Left forelimb (tissue), 1 donor: ENCODE measurements at places on chromosomes 3 and 15.

DNA sequence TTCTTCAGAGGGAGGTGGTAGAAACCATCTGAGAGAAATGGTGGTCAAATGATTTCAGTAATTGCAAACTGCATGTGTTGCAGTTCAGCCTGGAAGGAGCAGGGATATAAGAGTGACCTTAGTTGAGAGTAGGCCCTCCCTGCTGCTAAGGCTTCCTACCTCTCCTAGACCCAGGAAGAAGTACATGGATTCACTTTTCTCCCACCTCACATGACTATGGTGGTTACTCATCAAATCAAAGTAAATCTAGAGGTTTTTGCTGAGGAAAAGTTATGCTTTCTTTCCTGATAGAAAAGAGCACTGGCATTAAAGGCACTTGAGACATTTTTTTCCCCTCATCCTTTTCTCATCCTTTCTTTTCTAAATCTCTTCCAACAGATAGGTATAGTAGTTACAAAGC is 43.2 kb upstream of the LEKR1 start:
- no peak for DNase-seq

- DNase-seq, result no peak
Measured at GRCh38 chr3:52787246-52787645, 7.3 kb upstream of the ITIH3 start.

DNA sequence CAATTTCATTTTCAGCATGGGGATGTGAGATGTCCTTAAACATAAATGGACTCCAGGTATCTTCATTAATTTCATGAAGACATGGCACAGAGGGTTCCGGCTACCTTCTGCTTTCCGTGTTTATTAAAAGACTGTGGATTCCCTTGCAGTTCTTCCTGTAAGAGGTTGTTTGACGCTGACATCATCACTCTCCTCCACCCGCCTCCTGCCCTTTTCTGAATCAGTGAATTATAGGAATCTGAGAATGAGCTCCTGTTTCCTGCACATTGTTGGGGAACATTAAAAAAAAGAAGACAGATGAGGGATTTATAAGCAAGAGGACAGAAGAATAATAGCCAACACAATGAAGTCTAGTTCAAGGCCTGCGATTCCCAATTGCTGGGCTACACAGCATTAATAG is 191.3 kb downstream of the LPP start:
- DNase-seq, result no peak

DNA sequence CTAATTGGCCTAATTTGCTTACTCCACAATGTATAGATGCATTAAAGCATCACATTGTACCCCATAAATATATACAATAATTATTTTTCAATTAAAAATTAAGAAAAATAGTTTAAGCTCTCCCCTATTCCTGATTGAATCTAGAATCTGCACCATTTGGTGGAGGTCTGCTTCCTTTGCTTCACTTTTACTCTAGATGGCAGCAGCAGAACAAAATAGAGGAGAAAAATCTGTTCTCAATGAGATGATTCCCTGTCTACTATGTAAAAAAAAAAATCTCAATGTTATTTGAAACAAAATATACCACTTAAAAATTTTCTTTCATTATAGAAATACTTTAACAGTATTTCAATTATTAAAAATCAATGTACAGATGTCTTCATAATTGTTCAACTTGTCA is 109.6 kb upstream of the FXR1 start:
- no peak for DNase-seq

DNA sequence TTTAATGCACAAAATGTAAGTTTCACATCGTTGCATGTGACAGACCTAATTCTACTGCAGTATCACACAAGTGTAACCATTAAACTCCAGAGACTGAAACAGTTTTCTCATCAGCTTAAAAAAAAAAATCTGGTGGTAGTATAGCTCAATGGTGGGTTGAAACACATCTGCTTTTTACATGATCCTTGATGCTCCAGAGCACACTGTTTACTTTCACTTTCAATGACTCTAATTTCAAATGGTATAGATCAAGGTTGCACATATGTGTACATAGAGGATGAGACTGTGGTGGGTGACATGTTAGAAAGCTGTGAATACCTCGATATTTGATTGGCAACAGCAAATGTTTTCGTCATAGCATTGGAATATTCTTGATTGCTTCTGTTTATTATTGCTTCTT is 22.4 kb downstream of the MCTP2 start:
- no peak for DNase-seq

DNA sequence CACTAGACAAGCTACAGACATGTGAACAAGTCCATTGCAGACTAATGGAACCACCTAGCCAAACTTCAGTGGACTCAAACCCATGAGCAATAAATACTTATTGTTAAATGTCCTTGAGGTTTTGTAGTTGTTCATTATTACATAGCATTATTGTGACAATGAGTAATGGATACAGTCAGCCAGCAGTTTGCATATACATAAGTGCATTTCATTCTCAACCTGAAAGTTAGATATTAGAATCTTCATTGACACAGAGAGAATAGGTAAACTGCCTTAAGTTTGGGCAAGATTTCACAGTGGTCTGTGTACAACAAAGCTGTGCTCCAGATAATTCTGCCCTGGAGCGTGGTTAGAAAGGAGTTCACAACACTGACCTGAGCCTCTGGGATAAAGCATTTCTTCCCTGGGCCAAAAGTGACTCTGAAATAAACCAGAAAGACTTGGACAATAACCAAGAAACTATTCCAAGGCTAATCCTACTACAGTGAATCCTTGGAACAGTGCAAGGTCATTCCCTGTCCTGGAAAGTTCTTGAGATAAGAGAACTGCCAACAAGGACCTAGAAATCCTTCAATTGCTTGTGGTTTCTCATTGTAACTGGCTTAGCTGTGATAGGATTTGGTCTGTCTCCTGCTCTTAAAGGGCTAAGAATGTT is 225.5 kb upstream of the STT3B start:
- no peak for DNase-seq

DNA sequence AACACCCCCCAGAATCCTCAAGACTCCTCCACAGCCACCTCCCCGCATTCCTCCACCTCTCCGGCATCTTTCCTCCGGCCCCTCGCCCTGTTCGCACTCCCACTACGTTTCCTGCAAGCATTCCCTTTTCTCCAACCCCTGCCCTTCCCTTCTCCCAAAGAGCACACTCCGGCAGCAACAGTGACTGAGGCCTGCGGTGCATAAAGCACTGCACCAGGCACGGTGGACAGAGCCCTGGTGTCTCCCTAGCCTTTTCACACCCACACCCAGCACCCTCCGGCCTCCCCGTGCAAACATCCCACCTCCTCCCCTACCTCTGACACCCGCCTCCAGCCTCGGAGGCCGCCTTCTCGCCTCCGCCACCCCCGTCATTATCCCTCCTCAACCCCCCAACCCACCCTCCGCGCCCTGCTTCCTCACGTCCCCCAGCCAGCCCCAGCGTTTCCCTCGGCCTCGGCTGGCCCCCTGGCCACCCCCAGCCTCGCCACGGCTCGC is 577 bp downstream of the ZNF148 start:
- DNase-seq, result no peak

- no peak for DNase-seq
Measured at GRCh38 chr3:118802325-118803095, 232.1 kb downstream of the IGSF11 start.

DNA sequence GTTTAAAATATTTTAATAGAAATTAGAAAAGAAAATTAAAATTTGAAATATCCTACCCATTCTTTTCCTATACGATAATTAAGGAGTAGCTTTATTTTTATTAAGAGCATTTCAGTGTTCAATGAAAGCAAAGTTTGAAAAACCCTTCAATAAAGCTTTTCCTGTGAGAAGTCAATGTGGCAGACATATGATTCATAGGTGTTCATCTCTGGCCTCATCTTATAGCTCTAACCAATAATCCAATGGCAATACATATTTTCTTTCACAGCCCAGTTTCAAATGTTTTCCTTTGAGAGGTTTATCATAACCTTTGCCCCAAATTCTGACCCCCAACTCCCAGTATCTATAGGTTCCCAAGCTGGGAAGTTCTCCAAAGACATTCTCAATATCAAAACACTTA is 8.3 kb downstream of the KPNA1 start:
- no peak for DNase-seq

DNA sequence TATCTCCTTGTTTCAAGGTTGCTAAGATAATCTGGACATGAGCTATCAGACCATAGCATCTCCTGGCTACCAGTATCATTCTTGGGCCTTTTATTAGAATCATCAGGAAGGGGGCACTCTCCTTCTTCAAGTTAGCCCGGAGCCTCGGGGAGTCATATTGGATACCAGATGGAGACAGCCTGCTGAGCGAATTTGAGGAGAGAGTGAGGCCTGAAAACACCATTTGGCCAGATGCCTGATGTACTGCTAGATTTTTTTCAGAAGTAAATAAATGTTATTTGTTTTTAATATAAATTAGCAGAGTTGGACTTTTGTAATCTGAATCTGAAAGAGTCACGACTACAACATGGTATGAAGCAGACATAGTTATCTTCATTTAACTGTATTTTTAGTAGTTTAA is 848.6 kb downstream of the IGSF11 start:
- DNase-seq, result no peak

GRCh38 chr3:124552224-124552623 is 178.0 kb upstream of the UMPS start:
- DNase-seq, result no peak

GRCh38 chr3:108183971-108184370 is 38.3 kb downstream of the IFT57 start:
- DNase-seq, result no peak

DNA sequence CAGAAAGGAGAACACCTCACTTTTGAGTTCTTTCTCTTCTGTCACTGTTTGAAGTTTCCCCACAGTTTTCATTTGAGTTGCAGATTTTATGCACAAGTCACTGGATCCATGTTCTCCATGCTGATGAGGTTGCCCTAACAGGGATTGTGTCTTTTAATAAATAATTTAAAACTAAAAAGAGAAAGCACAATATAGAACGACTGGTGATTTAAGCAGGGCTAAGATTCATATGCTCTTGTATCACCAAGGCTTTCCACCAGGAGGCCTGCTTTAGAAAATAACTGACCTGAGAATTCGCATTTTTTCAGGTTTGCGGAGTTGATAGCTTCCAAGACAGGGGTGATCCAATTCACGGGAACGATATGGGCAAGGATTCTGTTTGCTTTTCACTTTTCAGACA is 252.0 kb upstream of the VEPH1 start:
- no peak for DNase-seq

- DNase-seq, result no peak
Measured at GRCh38 chr3:81974751-81975150, 213.3 kb upstream of the GBE1 start.

GRCh38 chr3:181839916-181840297 is 128.2 kb downstream of the SOX2 start:
- DNase-seq, result no peak

GRCh38 chr3:94416768-94417167 is 353.9 kb downstream of the NSUN3 start:
- DNase-seq, result no peak
